ENCODE measurements at places on chromosomes 7 and 10.

GRCh38 chr10:84452003-84452402, 123.6 kb downstream of the CCSER2 start:
- no peak for DNase-seq

GRCh38 chr7:86025807-86026206, 617.9 kb upstream of the GRM3 start:
- DNase-seq: no peak

DNA sequence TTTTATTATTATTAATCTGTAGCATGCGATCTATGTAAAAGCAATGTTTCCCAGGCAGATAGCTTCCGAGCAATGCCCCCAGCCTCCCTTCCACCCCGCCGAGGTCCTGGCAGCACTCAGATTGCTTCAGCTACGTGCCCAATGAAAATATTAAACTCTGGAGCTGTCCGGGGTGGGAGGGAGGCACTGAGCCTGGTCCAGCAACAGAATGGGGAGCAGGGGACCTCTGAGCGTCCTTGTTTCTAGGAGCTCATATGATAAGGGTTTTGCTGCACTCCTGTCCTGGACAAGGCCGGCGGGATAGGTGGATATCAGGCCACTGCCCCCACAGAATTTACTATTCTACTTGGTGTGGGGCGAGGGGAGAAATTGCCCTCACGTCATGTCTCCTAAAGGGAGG, 44.5 kb upstream of the CDK1 start:
- DNase-seq: no peak

DNA sequence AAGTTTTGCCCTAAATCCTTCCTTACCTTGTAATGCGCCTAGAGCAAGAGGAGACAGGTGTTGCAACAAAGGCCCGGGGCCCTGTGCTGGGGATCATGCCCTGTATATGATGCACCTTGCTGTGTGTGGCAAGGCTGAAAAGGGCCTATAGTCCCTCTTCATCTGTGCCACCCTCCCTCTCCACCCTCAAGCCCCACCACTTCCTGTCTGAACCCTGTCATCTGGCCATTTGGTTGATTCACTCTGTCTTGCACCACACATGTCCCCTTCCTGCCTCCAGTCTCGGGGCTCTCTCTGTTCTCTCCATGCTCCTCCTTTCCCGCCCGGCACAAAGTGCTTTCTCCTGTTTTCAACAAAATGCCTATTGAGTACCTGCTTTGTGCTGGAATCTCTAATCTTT, 11.5 kb upstream of the MALSU1 start:
- DNase-seq: no peak

- no peak for DNase-seq
These were observed 1.0 kb downstream of the GNB2 start for GRCh38 chr7:100674411-100675104.

DNA sequence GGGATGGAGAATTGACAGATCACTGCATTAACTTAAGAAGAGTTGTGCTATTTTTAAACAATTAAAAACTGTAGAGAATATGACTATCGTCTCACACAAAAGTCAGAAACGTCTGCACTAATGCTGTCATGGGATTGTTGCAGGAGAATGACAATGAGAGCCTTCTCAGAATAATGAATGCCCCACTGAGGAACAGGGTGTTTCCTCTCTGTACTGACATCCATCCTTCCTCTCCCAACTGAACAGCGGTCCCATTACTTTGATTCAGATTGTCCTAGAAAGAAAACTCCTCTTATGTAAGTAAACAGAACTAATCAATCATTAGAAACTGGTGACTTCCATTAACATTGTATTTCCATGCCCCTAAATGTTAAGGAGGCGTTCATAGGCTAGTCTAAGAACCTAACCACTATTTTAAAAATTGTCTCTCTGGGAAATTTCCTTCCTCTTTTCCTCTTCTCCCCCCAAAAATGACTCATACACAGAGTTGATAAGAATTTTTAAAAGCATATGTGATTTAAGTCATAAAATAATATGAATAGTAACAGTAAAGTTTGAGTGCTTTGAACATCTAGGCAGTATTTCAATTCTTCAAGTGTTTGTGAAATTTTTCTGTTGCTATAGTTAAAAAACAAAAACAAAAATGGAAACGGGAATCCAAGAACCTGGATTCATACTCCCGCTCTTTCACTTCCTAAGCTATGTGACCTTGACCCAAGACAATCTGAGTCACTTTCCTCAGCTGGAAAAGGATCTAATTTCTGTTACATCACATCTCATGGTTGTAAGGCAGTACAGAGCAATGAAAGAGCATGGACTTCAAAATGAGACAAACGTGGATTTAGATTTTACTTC, 12.7 kb upstream of the MACC1 start:
- DNase-seq: no peak

GRCh38 chr7:55498142-55498541, 74.2 kb downstream of the VOPP1 start:
- DNase-seq: peak; percentile 41

DNA sequence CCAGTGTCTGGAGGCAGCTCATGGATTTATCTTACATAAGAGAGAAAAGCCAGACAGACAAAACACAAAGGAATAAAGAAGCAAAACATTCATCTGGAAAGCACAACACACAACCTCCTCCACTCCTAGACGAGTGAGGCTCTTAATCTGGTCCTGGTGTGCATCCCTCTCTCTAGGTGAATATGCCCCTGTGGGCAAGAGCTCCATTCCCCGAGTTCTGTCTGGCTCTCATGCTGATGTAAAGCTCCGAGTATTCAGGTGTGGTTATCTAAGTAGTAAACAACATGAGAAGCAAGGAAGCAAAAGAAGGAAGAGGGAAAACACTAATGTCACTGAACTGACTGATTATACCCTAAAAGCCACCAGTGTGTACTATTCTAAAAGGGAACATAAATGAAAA, 47.9 kb upstream of the FEZF1 start:
- DNase-seq: no peak

- peak; percentile 41 for DNase-seq
These were observed 50.8 kb downstream of the ZRANB1 start for GRCh38 chr10:124992462-124993344.

DNA sequence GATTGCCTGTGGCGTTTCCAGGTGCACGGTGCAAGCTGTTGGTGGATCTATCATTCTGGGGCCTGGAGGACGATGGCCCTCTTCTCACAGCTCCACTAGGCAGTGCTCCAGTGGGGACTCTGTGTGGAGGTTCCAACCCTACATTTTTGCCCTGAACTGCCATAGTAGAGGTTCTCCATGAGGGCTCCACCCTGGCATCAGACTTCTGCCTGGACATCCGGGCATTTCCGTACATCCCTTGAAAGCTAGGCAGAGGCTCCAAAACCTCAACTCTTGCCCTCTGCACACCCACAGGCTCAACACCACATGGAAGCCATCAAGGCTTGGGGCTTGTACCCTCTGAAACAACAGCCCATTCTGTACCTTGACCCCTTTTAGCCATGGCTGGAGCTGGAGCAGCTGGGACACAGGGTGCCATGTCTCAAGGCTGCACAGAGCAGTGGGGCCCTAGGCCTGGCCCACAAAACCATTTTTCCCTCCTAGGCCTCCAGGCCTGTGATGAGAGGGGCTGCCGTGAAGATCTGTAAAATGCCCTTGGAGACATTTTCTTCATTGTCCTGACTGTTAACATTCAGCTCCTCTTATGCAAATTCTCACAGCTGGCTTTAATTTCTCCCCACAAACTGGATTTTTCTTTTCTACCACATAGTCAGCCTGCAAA, 10.0 kb upstream of the FGL2 start:
- DNase-seq: no peak

DNA sequence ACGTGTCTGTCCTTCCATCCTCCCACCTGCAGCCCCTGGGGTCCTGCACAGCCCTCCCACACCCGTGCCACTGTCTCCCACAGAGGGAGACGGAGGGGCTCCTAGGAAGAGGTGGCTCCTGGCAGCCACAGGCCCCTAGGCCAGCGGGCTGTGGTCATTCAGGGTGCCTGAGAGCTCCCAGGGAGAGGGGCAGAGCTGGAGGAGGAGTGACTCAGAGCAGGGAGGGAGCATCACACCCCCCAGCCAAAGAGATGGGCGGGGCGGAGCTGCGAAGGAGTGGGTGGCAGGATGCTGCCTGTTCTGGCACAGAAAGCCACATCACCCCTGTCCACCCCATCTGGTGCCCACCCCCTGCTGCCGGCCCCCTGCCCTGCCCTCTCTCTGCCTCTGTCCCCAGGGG, 50.5 kb downstream of the STK32C start:
- DNase-seq: peak; percentile 33

- DNase-seq: peak; percentile 41
These were observed 22.7 kb downstream of the FAM53B start for GRCh38 chr10:124721330-124722045.

DNA sequence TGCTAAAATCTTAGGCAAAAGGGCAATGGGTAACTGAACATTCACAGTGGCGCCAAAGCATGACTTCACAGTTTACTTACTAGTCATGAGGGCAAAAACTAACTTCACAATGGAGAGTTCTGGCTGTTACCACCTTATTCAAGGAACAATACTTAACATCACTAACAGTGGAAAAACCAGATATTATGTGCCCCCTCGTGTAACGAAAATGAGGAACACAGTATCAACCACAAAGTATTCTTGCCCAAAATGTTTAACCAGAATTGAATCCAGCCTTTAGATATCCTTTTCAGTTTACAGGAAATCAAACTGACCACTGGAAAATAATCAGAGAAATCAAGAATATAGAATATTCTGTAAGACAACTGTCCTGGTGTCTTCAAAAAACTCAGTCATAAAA, 9.5 kb downstream of the C7orf25 start:
- no peak for DNase-seq

DNA sequence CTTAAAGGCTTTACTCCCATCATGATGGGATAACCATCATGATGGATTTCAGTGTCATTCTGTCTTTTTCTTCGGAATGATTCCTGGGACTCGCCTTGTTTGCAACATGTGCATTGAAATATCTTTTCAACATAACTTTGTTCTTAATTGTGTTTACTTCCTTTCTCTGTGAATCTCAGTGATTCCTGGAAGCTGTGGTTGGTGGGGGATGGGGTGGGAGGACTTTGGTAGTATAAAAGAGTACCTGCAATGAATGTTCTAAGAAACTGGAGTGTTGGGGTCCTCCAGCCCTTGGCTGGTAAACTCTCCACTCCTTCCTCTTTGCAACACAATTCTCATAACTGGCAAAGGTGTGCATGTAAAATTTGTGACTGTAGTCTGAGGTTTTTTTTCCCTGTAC, 11.5 kb upstream of the SH2D4B start:
- peak; percentile 34 for DNase-seq

DNA sequence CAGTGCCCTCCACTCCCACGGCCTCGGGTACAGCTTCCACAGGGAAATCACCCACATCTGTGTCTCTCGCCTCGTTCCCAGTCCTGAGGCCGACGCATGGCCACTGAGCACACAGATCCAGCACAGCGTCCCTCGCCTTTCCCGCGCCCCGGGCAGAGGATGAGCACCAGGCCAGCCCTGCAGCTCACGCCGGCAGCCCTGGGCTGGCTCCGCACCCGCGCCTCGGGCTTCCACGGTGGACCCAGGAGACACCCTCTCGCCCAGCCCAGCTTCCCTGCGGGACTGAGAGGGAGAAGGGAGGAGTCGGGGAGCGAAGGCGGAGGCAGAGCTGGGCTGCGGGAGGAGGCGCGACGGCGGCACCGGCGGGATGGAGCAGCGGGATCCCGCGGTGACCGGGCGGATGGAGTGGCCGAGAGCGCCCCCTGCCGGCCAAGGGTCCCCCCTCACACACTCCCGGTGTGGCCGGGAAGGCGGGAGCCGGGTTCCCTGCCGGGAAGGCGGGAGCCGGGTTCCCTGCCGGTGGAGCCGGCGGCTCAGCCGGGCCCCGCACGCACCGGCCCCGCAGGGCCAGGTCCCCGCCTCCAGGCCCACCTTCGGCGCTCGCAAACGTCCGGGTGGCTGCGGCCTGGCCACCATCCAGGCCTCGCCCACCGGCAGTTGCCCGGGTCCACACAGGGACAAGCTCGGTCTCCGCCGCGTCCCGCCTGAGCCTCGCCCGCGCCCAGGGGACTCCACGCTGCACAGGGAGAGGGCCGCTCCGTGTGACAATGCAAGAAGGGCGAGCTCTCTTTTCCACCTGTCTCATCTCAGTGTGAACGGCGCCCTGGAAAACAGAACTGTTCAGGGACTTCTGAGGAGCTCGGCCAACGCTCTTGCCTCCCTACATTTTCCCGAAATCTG, 110.3 kb upstream of the LANCL2 start:
- peak; percentile 63 for DNase-seq

Measured in CD4-positive, alpha-beta T cell treated with Interleukin-2 at 100 ng/mL for 4 hours (primary cell).